ENCODE measurements at places on chromosomes 3 and 15.

DNA sequence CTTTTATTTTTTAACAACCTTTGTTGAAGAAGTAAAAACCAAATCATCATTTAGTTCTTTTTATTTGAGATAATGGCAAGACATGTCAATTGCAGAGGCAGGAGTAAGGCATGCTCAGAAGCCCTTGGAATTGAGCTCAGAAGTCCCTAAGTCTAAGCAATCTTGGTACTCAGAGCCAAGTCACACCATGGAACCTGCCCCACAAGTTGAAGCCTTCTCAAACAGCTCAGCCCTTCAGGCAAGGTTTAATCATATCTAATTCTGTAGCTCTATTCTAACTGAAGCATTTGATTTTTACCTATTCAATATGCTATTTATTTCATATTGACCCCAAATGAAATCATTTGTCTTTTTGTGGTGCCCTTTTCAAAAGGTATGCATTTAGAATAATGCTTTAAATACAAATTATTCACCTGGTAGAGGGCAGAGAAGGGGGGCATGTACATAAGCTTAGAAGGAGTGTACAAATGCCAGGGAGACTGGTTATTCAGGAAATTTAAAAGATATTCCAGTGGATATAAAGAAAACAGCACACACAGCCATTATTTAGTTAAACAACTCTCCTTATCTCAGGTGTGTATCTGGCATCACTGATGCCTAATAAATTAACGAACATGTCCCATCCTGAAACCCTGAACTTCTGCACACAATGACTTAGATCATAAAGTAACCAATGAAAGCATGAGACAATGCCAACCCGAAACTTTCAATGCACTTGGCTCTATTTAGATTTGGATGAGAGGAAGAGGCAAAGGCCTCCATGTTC is 26.2 kb upstream of the TOP2B start:
- no peak for DNase-seq

GRCh38 chr3:170159459-170159858 is 22.1 kb downstream of the PHC3 start:
- DNase-seq, result no peak

DNA sequence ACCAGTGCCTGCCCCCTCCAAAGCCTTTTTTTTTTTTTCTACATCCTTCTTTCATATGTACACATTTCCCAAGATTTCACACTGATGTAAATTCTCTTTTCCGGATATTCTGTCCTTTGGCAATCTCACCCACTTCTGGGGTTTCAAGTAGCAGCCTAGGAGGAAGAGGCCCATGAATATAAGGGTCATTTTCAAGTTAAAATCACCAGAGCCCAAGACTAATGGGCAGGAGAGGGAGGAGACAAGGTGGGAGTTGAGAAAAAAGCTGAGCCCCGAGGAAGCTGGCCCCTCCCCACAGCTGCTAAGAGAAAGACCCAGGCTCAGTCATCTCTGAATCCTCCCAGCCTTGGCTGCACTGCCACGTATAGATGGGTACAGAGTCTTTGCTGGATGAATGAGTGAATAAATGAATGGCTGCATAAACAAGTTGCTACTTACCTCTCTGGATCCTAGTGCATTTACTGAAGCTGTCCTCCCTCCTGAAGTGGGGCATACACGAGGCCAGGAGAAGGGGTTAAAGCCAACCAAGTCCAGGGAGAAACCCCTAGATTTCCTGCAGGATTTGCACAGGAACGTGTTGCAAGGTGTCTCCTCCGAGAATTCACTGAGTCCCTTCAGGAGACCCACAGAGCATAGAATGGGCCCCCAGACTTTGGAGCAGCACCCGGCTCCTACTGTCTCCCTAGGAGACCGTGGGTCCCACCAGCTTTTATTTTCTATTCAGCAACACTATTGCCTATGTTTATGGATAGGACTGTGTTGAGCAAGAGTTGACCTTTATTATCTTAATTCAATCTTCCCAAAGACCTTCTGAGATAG is 100.8 kb upstream of the LIPC start:
- no peak for DNase-seq

DNA sequence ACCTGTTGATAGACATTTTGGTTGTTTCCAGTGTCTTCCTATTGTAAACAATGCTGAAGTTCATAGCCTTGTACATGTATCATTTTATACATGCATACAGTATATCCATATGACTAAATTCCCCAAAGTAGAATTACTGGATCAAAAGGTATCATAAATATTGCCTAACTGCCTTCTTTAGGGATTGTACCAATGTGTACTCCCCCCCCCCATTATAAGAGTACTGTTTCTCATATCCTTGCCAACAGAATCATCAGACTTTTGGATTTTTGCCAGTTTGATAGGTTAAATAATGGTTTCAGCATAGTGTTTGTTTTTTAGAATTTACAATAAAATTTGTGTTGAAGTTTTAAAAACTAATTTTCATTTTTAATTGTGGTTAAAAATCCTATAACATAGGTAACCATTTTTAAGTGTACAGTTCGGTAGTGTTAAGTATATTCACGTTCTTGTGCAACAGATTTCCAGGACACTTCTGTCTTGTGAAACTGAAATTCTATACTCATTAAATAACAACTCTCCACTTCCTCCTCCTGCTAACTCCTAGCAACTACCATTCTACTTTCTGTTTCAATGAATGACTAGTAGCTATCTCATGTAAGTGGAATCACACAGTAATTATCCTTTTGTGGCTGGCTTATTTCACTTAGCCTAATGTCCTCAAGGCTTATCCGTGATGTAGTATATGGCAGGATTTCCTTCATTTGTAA is 30.8 kb upstream of the MAP3K13 start:
- no peak for DNase-seq

DNA sequence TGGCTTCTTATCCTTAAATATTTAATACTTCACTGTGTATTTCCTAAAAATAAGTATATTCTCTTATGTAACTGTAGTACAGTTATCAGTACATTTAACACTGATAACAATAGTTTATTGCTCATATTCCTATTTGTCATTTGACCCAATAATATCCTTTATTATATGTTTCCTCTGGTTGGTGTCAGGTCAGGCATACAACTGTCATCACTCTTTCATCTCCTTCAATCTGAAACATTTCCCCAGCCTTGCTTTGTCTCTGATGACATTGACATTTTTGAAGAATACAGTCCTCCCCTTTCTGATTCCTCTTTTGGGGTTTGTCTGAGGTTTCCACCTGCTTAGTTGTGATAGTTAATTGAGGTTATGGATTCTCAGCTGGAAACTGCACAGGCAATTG is 27.8 kb downstream of the PLEKHO2 start:
- no peak for DNase-seq

DNA sequence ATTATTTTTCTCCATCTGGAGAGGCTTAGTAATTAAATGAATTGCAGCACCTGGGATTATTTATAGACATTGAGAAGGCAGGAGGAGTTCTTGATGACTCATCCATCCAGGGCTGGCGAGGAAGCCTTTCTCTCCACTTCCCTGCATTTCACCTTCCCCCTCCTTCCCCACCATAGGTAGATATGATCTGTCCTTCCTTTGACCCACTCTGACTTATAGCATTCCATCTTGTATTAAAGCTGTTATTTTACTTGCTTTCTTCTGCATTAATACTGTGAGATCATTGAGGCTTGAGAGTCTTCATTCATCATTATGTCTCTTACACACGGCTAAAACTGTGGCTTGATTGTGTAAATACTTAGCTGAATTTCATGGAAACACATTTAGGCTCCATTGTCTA is 288.8 kb downstream of the FEZF2 start:
- no peak for DNase-seq
